ENCODE measurements at places on chromosomes 12 and 14.

GRCh38 chr14:101713621-101714349 is 47.7 kb upstream of the PPP2R5C start:
- DNase-seq: no peak

DNA sequence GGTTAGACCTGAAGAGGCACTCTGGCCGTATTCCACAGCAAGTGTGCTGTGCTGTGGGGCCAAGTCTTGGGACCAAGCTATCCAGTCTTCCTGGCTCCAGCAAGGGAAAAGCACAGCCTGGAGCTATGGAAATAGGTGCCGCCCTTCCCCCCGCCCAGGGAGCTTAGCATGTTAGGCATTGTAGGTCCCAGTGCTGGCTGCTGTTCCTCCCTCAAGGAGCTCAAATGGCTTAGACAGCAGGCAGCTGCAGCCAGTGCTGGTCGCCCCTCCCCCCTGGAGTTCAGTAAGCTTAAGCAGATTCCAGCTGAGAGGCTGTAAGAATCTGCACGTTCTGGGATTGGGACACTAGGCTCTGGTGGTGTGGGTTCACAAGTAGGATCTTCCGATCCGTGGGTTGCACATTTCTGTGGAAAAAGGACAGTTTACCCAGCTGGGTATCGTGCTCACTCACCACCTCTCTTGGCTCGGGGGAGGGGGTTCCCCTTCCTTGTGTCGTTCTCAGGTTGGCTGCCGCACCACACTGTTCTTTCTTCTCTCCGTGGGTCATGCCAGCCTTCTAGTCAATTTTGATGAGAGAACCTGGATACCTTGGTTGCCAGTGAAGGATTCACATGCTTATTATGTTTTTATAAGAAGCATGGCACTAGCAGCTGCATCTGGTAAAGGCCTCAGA is 127.3 kb downstream of the CNTN1 start:
- DNase-seq: no peak

- DNase-seq: no peak
Measured at GRCh38 chr12:44387581-44387980, 488.5 kb downstream of the NELL2 start.

- DNase-seq: no peak
Measured at GRCh38 chr14:91231446-91231845, 13.1 kb downstream of the GPR68 start.

GRCh38 chr14:104216457-104216856 is 78.1 kb downstream of the KIF26A start:
- no peak for DNase-seq

GRCh38 chr14:89303456-89304435 is 113.3 kb downstream of the FOXN3 start:
- peak; percentile 71 for DNase-seq

DNA sequence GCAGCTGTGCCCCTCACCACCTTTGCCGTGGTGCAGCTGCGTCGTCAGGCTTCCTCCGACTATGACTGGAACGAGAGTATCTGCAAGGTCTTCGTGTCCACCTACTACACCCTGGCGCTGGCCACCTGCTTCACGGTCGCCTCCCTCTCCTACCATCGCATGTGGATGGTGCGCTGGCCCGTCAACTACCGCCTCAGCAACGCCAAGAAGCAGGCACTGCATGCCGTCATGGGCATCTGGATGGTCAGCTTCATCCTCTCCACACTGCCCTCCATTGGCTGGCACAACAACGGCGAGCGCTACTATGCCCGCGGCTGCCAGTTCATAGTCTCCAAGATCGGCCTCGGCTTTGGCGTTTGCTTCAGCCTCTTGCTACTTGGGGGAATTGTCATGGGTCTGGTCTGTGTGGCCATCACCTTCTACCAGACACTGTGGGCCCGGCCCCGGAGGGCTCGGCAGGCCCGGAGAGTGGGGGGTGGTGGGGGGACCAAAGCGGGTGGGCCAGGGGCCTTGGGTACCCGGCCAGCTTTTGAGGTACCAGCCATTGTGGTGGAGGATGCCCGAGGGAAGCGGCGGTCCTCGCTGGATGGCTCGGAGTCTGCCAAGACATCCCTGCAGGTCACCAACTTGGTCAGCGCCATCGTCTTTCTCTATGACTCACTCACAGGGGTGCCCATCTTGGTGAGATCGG is 2.6 kb downstream of the GPR162 start:
- DNase-seq: no peak

DNA sequence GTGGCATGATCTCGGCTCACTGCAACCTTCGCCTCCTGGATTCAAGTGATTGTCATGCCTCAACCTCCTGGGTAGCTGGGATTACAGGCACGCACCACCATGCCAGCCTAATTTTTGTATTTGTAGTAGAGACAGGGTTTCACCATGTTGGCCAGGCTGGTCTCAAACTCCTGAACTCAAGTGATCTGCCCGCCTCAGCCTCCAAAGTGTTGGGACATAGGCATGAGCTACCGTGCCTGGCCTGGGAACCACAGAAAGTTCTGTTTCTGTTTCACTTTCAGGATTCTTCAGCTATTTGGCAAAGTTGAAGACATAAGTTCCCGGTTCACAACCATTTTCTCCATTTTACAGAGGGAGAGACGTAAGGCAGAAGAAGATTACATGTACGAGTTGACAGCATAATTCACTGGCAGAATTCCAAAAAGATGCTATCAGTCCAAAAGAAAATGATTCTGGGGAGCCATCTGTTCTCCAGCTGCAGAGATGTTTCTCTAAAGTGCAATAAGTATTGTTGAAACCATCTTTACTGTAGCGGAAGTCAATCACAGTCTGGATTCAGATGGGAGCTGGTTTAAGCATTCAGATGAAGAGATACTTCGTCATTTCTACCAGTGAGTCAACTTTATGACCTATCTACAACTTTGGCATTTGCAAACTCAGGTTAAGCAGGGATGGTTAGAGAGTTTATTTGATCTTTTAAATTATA is 8.1 kb upstream of the RNF34 start:
- DNase-seq: peak; percentile 40

DNA sequence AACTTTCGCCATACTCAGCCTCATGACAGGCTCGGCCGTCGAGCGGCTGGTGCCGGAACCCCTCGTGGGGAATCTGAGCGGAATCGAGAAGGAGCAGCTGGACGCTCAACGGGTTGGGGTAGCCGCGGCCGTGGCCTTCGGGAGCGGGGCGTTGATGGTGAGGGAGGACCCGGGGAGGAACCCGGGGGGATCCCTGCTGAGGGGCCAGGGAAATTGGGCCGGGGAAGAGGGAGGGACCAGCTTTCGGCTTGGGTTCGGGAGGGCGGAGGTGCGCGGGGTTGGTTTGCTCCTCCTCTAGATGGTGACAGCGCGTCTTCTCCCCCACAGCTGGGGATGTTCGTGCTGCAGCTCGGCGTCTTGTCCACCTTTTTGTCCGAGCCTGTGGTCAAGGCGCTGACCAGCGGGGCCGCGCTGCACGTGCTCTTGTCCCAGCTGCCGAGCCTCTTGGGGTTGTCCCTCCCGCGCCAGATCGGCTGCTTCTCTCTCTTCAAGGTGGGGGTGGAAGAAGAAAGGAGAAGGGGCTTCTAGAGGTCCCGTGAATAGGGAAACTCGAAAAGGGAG is 9.8 kb downstream of the ARHGEF25 start:
- DNase-seq: no peak

DNA sequence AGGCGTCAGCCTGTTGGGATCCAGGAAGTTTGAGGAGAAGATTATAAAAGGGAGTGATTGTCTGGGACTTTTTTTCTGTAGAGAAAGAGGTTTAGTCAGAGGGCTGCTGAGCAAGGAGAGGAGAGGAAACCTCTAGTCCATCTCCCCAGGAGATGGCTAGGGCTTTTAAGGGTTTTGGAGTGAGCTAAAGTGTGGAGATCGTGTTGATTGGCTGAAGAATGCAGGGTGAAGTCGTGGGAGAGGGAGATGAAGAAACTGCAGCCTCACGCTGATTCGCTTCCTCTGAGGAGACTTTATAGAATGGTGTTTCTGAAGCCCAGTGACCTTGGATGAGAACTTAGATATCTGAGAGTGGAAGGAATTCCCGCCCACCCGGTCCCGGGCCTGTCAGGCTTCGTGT is 193.7 kb upstream of the PWP1 start:
- peak; percentile 36 for DNase-seq

DNA sequence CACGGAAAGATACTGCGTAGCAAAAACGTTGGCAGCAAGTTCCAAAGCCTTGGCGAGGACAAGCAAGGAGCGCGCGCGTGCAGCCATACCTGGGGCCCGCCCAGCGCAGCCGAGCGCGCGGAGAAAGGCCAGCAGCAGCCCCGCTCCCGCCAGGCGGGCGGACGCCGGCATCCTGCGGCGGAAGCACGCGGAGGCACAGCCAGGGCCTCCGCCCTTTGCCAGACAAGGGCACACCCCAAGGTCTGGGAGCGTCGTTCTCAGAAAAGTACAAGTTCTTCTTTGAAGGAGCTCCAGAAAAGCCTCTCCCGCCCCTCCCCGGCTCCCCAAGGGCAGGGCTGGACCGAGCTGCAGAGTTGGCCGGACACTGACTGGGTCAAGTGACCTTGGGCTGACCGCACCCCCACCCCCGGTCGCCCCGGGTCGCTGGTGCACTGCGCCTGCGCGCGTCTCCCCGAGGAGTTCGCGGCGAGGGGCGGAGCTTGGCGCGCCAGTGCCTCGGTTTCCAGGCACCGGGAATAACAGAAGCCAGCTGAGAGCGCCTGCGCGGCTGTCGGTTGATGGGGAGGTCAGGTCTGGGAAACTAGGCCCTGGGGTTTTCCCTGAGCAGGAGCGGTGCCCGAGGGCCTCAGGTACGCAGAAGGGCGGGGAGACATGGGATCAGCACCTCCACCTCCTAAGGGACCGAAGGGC is at the start of gene ZC2HC1C:
Gene ZC2HC1C (plus strand): TSS at position 521 of the 690 bp plus-strand sequence. CDS start 933 bp downstream, outside the sequence.
- peak; percentile 79 for DNase-seq

GRCh38 chr12:95118138-95118787 is 44.8 kb upstream of the NR2C1 start:
- DNase-seq: peak; percentile 92

GRCh38 chr12:25972783-25973182 is 14.3 kb downstream of the RASSF8 start:
- DNase-seq: peak; percentile 50

DNA sequence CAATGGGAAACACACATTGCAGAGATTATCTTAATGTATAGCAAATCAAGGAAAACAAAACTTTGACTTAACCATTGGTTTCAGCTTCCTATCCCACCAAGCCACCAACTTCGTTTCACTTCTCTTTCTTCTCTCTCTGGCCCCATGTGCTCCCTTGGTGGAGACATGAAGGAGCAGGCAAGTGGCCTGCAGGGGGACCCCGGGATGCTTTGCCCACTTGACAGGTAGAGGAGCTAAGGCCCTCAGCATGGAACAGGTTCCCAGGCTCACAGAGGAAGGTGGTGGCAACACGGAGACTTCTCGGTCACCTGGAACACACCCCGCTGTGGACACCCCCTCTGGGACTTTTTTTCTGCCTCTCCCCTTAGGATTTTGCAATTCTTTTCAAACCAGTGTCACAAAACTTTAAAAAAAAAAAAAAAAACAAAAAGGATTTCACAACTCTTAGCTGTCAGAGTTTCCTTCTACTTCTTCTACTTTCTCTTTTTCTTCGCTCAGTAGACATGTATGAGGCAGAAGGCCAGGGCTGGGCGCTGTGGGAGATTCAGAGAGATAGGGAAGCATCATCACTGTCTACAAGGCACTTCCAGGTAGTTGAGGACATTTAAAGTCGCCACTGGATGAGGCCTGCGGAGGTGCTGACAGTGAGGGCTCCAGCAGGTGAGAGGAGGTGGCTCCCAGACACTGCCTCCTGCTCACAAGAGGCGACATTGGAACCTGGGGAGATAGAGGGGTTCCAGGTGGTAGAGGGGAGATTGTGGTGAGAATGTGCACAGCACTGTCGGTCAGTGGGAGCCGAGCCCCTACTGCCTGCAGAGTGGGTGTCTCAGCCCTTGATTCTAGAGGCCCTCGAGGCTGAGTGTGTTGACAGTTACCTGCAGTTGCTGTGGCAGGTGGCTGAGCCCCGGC is 119.6 kb downstream of the GCH1 start:
- no peak for DNase-seq

Data from fibroblast of skin of scalp (primary cell).